Activated CD4-positive, alpha-beta T cell treated with anti-CD3 and anti-CD28 coated beads for 36 hours (primary cell): ENCODE measurements at places on chromosomes 2 and 18. TPM values are rescaled to one million over a fixed set of nuclear protein-coding genes. Genes with fewer than 3 reads are reported as not detected.

- no peaks in the 10 kb centered on the region for H3K36me3 ChIP-seq
- H3K4me3 ChIP-seq, result no peak overlapping the region
- H3K4me1 ChIP-seq, result no peaks in the 10 kb centered on the region
These were observed 692.3 kb downstream of the LRP1B start for GRCh38 chr2:141438536-141438935.

DNA sequence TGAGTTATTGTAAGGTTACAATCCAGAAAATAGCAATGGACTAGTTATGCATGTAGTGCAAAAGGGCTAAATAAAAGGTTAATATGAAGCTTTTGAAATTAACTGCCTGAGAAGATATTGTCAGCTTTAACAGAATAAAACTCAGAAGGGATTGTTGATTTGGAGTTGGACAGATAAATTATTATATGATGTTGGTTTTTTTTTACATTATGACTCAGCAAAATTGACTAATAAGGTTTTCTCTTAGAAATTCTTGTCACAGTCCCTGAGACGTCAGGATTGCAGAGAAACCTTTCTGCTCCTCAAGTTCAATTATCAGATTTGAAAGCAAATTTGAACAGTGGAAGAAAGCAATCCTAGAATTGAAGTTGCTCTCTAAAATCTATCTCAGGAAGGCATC is 946.9 kb downstream of the CBLN2 start:
- H3K4me3 ChIP-seq, result no peak overlapping the region
- H3K27ac ChIP-seq, result no peak overlapping the region
- no peaks in the 10 kb centered on the region for H3K4me1 ChIP-seq
- DNase-seq, result no peak
- no peaks in the 10 kb centered on the region for H3K27me3 ChIP-seq
- H3K36me3 ChIP-seq, result no peaks in the 10 kb centered on the region

DNA sequence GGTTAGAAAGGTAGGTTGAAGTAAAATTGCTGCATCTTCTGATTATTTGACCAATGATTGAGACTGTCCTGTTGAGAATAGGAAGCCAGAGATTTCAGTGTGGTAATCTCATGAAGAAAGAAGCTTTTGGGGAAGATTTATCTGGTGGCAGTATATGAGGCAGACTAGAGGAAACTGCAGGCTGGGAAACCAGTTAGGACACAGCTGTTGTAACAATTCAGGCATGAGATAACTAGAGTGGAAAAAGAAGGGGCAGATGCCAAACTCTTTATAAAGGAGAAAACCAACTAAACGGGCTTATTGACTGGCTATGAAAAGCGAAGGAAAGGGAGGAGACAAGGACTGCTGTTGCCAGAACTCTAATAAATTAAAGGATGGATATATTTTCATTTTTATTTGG is 155.6 kb downstream of the TTC27 start:
- H3K27ac ChIP-seq, result no peak overlapping the region
- peaks cover 73% of the 10 kb centered on the region for H3K36me3 ChIP-seq
- no peaks in the 10 kb centered on the region for H3K4me1 ChIP-seq
- H3K27me3 ChIP-seq, result no peaks in the 10 kb centered on the region
- no peak for DNase-seq

- no peak overlapping the region for H3K4me3 ChIP-seq
- H3K36me3 ChIP-seq, result no peaks in the 10 kb centered on the region
- H3K4me1 ChIP-seq, result peaks cover 25% of the 10 kb centered on the region
- H3K27ac ChIP-seq, result no peak overlapping the region
- no peak for DNase-seq
These were observed 55.3 kb downstream of the EDAR start for GRCh38 chr2:108933691-108934117.

Gene UGT1A3
- total RNA-seq, result not detected

DNA sequence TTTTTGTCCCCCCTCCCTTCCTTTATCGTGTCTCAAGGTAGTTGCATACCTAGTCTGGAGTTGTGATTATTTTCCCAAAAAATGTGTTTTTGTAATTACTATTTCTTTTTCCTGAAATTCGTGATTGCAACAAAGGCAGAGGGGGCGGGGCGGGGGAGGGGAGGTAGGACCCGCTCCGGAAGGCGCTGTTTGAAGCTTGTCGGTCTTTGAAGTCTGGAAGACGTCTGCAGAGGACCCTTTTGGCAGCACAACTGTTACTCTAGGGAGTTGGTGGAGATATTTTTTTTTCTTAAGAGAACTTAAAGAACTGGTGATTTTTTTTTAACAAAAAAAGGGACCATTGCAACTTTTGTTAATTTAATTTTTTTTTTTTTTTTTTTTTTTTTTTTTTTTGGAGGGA is 2.1 kb downstream of the SOX11 start:
- H3K4me1 ChIP-seq, result peaks cover 14% of the 10 kb centered on the region
- peaks cover 49% of the 10 kb centered on the region for H3K27me3 ChIP-seq
- H3K36me3 ChIP-seq, result peaks cover 1% of the 10 kb centered on the region
- no peak overlapping the region for H3K4me3 ChIP-seq

GRCh38 chr2:71876542-71877451 is 270.9 kb downstream of the CYP26B1 start:
- no peak overlapping the region for H3K4me3 ChIP-seq
- H3K4me1 ChIP-seq, result no peaks in the 10 kb centered on the region
- DNase-seq, result no peak
- H3K27me3 ChIP-seq, result peaks cover 7% of the 10 kb centered on the region
- H3K27ac ChIP-seq, result no peak overlapping the region

DNA sequence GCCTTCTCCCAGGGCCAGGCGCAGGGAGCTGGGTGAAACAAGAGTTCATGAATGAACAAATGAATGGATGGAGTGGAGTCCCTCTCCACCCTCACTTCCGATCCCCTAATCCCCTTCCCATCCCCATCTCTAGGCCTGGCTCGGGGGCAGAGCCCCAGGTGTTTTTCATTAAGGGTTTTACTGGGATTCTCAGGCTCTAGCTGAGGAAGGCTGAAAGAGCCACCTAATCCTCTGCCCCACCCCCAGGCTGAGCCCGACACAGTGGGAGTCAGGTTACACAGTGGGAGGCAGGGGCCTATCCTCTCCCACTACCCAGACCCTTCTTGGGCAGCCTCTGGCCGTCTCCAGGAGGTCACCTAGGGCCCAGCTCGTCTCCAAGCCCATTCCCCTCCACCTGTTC is 36.1 kb downstream of the SDC1 start:
- no peaks in the 10 kb centered on the region for H3K36me3 ChIP-seq
- H3K27me3 ChIP-seq, result no peaks in the 10 kb centered on the region
- H3K4me1 ChIP-seq, result no peaks in the 10 kb centered on the region
- DNase-seq, result no peak
- H3K27ac ChIP-seq, result no peak overlapping the region

- no peak for DNase-seq
- no peaks in the 10 kb centered on the region for H3K36me3 ChIP-seq
- H3K27ac ChIP-seq, result no peak overlapping the region
These were observed 734.2 kb upstream of the CHAC2 start for GRCh38 chr2:53033411-53033810.

DNA sequence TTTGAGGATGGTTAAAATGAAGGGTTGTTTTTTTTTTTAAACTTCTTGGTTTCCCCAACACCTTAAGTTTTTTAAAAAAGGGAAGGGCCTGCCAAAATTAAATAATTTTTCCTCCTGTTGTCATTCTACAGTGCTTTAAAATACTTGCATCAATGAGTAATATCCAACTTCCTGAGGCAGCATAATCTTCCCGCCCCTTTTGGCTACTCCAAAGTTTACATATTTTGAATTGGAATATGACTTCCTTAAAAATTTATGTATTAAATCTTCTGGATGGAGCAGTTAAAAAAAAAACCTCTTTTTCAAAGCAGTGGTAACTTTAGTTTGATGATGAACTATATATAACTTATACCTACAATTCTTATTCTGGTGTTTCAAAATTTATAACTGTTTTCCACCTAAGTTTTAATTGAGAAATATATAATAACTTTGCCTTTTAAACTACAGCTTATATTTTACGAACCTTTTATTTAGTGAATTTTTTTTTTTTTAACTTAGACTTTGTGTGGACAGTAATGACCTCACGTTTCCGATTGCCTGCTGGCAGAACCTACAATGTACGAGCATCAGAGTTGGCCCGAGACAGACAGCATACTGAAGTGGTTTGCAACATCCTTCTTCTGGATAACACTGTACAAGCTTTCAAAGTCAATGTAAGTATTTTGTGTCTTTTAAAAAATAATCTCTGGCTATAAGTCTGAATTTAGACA is 49.8 kb downstream of the PTPN4 start:
- peaks cover 34% of the 10 kb centered on the region for H3K36me3 ChIP-seq
- H3K4me1 ChIP-seq, result peaks cover 29% of the 10 kb centered on the region
- DNase-seq, result no peak
- H3K27me3 ChIP-seq, result no peaks in the 10 kb centered on the region
- H3K4me3 ChIP-seq, result no peak overlapping the region

Gene FAM168B
- 59.8 TPM for total RNA-seq

GRCh38 chr2:144459937-144460336 is 60.0 kb downstream of the ZEB2 start:
- DNase-seq, result peak; percentile 30
- H3K36me3 ChIP-seq, result no peaks in the 10 kb centered on the region
- H3K4me1 ChIP-seq, result peaks cover 24% of the 10 kb centered on the region
- H3K27me3 ChIP-seq, result peaks cover 5% of the 10 kb centered on the region

Gene TWIST2
- total RNA-seq, result not detected

- no peak overlapping the region for H3K4me3 ChIP-seq
- no peaks in the 10 kb centered on the region for H3K27me3 ChIP-seq
- peak overlapping the region; percentile 59 for H3K27ac ChIP-seq
- peaks cover 29% of the 10 kb centered on the region for H3K4me1 ChIP-seq
- H3K36me3 ChIP-seq, result peaks cover 80% of the 10 kb centered on the region
These were observed 6.7 kb downstream of the LMAN1 start for GRCh38 chr18:59352250-59352855.

Gene CTLA4
- total RNA-seq, result 127 TPM
